H9 (cell line): ENCODE measurements at places on chromosomes 11 and 22.

GRCh38 chr22:43388420-43388851 lies 23.4 kb upstream of the MPPED1 start:
- no peaks in the 10 kb centered on the region for H3K4me1 ChIP-seq
- no peaks in the 10 kb centered on the region for H3K36me3 ChIP-seq
- H3K27ac ChIP-seq: no peak overlapping the region
- peak; percentile 90 for DNase-seq
- no peak overlapping the region; the same call in 1 of the 2 replicates for H3K4me3 ChIP-seq

DNA sequence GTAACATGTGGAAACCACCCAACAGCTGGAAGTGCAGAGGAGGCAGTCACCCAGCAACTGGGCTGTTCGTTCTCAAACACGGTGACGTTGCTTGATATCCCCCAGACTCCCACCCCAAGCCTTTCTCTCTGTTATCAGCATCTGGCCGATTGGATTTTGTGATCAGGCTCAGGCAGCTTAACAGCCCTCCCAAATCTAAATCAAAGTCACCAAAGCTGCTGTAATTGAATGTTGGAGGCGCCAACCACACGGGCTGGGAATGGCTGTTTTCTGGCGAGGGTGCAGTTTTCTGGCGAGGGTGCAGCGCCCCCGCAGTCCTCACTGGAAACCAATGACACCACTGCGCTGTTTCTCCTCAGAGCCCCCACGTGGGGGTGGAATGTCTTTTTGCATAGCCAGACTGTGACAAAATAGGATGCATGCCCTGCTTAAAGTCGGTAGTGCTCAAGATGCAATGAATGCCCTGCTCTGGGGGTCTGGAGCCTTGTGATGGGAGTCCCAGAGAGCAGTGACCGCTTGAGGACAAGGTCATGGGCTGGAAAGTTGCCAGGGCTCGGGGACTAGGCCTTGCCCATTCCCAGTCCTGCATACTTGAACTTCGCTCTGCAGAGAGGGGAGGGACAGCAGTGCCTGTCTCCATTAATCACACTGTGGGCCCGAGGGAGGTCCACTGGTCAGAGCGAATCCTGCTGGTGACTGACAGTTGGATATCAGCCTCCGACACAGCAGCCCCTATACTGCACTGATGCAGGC lies 105.3 kb downstream of the MORC2 start:
- H3K27me3 ChIP-seq: no peaks in the 10 kb centered on the region
- no peaks in the 10 kb centered on the region for H3K36me3 ChIP-seq
- peak; percentile 52 for DNase-seq
- H3K4me3 ChIP-seq: no peak overlapping the region
- H3K27ac ChIP-seq: no peak overlapping the region

DNA sequence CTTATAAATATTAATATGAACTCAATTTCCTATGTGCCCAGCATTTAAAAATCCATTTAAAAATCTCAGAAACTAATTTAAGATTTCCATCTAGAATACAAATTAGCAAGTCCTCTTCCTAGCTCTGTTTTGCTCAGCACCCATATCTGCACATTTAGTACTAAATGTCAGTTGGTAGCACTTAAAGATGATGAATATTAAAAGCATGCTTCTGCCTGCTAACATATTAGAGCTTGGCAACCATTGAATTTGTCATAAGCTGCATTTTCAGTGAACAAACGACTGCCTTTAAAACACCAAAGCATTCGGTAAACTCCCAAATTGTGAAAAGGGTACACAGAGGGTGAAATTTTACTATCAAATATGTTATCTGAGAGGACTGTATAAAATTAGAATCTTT lies 177.7 kb downstream of the CADM1 start:
- H3K36me3 ChIP-seq: no peaks in the 10 kb centered on the region
- no peak for DNase-seq
- H3K4me3 ChIP-seq: no peak overlapping the region
- H3K27me3 ChIP-seq: no peaks in the 10 kb centered on the region
- no peak overlapping the region for H3K27ac ChIP-seq

DNA sequence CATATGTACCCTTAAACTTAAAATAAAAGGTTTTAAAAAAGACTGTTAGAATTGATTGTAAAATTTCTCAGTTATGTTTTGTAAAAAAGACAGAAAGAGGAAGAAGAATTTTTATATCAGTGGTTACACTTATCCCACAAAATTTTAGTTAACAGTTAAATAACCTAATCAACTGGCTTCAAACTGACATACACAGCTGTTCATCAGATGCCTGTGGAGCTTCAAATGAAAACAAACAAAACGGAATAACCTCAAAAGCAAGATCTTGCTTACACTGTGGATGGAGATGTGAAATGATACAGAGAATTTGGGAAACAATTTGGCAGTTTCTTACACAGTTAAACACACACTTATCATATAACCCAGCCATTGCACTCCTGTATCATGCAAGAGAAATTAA lies 521.0 kb downstream of the ETS1 start:
- no peaks in the 10 kb centered on the region for H3K27me3 ChIP-seq
- no peak overlapping the region for H3K27ac ChIP-seq
- no peak for DNase-seq
- no peaks in the 10 kb centered on the region for H3K4me1 ChIP-seq

- no peak for DNase-seq
- no peaks in the 10 kb centered on the region for H3K4me1 ChIP-seq
- H3K27me3 ChIP-seq: no peaks in the 10 kb centered on the region
Measured at GRCh38 chr11:18144243-18144642, 11.9 kb downstream of the MRGPRX3 start.
